ENCODE measurements at places on chromosomes 12 and 14.

DNA sequence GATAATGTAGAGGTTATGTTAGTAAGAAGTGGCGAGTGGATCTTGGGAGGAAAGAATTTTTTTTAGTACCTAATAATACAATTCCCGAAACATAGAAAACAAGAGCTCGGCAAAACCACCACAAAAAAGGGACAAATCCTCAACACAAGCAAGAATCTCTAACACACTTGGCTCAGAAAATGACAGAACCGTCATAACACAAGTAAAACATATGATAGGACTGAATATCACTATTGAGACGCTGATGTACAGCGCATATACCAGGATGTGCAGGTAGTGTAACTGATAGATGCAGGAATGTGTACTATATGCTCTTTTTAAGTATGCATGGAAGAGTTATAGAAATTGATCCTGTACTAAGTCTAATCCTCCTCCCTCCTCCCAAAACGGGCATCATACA is 564.5 kb downstream of the BCL11B start:
- no peak for DNase-seq

GRCh38 chr14:61219673-61220072 is 61.5 kb downstream of the TMEM30B start:
- DNase-seq = no peak

DNA sequence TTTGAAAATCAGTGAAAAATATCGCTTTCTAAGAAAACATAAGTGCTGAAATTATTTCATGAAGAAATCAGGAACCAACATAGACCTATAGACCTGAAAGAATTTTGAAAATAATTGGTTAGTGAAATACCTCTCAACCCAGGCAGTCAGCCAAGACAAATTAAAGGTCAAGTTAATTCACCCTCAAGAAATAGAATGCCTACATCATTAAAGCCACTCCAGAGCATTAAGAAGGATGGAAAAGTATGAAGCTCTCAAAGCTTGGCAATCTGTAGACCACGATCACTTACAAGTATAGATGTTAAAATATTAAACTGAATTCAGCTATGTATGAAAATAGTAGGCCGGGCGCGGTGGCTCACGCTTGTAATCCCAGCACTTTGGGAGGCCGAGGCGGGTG is 48.3 kb downstream of the SFSWAP start:
- no peak for DNase-seq

DNA sequence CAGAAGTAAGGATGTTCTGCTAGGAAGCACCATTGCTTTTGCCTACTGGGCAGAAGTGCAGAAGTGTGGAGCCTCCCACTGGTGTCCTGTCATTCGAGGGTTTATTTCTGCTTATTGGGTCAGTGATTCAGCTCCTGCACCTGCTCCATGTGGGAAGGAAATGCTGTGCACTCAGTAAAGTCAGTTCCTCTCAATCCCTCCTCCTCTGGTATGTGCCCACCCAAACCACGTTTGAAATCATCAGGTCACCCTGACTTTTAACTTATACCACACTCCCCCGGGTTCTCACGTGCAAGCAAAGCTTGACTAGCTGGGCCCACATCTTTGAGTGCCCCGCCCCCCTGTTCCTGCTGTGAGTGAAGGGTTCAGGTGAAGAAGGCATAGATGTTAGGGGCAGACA is 223.7 kb downstream of the CHST11 start:
- no peak for DNase-seq

- DNase-seq = no peak
Observed at GRCh38 chr14:60768602-60769001, 34.0 kb downstream of the MNAT1 start.

GRCh38 chr12:50677858-50678257 is 86.0 kb upstream of the ATF1 start:
- DNase-seq = no peak

DNA sequence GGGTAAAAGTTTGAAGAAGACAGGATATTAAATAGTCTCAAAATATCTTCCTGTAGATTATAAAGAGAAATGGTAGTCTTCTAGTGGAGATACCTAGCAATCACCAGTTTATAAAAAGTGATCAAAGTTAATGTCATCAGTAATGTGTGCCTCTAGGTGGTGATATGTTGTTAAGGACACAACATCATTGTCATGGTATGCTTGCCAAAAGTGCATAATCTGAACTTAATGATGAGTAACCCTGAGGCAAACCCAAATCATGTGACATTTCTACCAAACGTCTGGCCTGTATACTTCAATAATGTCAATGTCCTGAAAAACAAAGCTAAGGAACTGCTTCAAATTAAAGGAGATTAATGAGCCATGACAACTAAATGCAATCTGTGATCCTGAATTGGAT is 214.7 kb downstream of the PHLDA1 start:
- no peak for DNase-seq

Measured in transverse colon (tissue), 4 donors.